HTR-8/SVneo (cell line): ENCODE measurements at places on chromosomes 4 and X.
A peak's percentile ranks its signal among the peaks of the same experiment; 100 is the strongest.

DNA sequence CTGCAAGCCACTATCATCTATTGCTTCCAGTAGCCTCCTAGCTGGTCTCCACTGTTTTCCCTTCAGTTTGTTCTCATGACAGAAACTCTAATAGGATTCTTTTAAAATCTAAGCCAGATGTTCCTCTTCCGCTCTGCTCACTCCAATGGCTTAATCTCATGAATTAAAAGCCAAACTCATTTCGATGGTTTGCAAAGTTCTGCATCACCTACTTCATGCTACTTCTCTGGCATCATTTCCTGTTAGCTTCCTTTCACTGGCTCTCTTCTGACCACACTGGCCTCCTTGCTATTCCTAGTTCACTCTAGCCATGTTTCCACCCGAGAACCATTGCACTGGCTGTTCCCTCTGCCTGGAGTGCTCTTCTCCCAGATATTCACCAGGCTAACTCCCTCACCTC lies 102.0 kb upstream of the LSM6 start:
- DNase-seq = no peak

DNA sequence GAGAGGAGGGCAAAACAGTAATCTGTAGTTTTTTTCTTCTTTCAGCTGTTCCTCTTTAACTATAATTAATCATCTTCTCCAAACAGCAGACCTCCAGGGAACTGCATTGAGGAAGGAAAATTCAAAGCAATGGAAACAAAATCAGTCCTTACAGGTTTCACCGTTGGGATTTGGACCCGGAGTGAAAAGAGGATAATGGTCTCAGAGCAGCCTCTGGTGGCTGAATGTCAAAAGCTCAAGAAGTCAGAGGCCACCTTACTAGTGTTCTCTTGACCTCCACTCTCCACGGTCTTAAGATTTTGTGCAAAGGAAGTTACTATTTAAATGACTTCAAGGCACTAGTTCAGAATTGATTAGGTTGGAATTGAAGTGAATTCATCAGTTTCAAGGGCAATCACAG lies 16.0 kb upstream of the MID1 start:
- peak; percentile 34 for DNase-seq

DNA sequence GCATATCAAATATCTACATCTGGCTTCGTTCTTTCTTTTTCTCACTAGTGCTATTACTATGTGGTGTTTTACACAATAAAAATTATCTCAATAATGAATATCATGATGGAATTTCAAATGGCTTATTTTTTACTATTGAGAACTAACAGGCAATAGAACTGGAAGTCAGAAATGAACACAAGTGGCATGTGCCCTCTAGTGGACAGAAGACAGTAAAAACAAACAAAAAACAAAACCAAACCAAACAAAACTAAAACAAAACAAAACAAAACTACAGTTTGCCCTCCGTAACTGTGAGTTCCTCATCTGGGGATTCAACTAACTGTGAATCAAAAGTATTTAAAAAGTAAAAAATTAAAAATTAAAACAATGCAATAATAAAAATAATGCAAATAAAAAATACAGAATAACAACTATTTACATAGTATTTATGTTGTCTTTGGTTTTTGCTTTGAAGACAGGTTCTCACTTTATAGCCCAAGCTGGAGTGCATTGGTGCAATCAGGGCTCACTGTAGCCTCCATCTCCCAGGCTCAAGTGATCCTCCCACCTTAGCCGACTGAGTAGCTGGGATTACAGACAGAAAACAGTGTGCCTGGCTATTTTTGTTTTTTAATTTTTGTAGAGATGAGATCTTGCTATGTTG lies 195.6 kb upstream of the TACR3 start:
- peak; percentile 5 for DNase-seq

GRCh38 chrX:108000751-108001150 lies 18.6 kb upstream of the TEX13B start:
- DNase-seq = no peak

DNA sequence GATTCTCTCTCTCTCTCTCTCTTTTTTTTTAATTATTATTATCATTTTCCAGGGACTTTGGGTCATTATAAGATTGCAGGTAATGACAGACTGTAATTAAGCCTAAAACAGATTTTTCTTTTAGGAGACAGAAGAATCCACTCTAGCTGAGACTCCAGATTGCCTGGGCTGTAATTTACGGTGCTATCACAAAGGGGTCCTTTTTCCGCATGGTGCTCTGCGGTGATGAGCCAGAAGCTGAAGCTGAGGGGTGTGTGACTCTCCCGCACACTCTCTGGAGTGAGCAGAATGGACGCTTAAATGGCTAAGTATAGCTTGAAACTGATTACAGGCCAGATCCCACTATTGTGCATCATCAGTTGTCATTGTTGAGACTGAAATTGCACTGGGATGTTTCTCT lies 50.0 kb downstream of the LGI2 start:
- DNase-seq = no peak

DNA sequence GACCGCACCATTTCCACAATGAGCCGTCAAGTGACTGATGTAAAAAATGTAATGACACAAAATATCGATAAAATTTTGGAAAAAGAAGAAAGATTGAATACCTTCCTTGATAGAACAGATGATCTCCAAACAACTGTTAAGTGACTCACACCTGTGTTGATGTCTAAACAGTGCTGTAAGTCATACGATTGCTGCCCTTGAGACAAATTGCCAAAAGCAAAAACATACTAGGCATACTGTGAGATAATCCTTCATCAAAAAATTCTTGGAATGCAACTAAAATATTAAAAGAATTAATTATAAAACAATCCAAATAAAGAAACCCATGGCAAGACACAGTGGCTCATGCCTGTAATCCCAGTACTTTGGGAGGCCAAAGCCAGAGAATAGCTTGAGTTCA lies 53.4 kb downstream of the HNRNPD start:
- no peak for DNase-seq

DNA sequence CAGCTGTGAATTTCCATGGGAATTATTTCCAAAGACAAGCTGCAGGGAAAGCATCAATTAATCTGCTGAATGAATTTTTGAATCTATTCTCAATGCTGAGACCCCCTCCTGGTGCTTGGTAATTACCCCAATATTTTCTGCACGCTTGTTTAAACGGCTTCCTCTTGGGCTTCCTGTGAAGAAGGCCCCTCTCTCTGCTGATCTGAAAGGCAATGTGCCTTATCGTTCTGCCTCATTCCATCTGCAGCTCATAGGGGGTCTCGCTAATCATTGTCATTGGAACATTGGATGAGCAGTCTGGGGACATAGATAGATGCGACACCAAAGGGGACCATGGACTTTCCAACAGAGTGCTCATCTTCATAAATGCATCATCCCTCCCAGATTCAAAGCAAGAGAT lies 851.6 kb downstream of the PDHA2 start:
- DNase-seq = no peak

DNA sequence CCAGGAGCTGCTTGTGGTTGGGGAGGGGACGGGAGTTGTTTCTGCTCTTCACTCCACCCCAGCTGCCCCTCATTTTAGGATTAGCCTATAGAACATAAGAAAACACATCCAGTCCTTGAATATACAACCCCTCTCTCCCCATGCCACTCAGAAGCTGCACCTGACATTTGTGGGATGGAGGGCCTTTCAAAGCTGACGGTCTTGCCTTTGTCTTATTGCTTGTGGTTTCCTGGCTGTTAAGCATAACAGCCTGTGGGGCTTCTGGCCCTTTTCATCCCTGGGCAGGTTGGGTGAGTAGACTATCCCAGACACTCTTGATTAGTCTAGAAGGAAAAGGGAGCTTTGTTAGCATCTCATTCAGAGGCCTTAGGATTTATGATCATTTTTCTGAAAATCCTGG lies 407.6 kb upstream of the BOD1L1 start:
- DNase-seq = no peak

DNA sequence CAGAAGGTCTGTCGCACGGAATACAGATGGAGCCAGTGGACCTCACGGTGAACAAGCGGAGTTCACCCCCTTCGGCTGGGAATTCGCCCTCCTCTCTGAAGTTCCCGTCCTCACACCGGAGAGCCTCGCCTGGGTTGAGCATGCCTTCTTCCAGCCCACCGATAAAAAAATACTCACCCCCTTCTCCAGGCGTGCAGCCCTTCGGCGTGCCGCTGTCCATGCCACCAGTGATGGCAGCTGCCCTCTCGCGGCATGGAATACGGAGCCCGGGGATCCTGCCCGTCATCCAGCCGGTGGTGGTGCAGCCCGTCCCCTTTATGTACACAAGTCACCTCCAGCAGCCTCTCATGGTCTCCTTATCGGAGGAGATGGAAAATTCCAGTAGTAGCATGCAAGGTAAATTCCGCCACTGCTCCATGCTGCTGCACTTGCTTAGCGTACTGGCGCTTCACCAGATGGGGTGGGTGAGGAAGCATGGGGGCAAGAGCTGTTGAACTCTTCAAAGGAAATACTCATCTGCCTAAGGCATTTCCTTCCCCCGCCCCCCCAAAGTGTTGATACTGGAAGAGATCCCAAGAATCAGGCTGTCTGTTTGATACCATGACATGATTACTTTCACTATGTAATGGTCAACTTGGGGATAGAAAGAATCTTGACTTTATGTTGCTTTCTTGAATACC lies 24.8 kb downstream of the KLF3 start:
- DNase-seq = no peak
